ENCODE measurements at places on chromosomes 7 and 10. TPM values are rescaled to one million over a fixed set of nuclear protein-coding genes. Genes with fewer than 3 reads are reported as not detected.

Gene IRF5
- total RNA-seq, result 8.8 TPM

Gene CPN1
- not detected for total RNA-seq

Gene CCSER2
- total RNA-seq, result 63.7 TPM

Gene PARP12
- 31.7 TPM for total RNA-seq

Gene XPNPEP1
- 61.2 TPM for total RNA-seq

Gene FAM180A
- total RNA-seq, result not detected

DNA sequence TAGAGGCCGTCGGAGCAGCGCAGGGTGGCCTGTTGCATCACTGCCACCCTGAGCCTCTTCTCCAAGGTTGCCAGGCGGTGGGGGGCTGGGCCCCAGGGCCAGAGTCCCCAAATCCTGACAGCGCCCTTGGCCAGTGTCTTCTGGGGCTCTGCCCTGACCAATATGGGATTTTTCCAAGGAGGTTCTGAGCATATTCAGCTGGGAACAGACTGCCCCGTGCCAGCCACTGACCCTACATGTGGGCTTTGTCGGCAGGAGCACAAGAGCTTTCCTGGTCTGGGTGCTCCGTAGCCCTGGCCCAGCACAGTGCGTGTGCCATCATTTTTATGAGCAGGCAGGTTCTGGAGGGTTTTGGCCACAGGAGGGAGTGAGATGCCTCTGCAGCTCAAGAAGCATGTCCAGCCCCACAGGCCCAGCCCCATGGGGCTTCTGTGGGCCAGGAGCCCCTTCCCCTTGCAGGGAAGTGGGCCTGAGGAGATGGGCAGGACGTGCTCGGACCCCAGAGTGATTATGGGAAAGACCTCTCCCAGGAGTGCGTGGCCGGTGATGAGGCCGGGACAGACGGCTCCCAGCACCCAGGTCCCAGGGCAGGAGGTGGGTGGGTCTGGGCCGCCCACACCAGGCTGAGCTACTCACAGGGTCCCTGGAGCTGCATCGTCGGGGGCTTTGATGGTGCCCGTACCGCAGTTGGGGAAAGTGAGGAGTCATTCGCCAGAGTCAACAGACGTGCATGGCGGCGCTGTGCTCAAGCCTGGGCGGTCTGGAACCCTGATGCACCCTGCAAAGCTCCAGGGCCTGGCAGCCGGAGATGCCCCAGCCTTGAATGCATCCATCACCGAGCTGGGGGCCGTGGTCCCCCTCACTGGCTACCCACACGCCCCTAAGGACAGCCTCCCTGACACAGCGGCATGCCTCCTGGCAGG lies 66.6 kb downstream of the PWWP2B start:
- DNase-seq, result no peak
- peaks cover 26% of the 10 kb centered on the region for H3K4me1 ChIP-seq
- peak overlapping the region; percentile 7 for H3K27ac ChIP-seq
- H3K27me3 ChIP-seq, result no peaks in the 10 kb centered on the region

GRCh38 chr7:75762350-75762917 lies 9.6 kb downstream of the CCL26 start:
- no peaks in the 10 kb centered on the region for H3K4me1 ChIP-seq
- no peaks in the 10 kb centered on the region for H3K27me3 ChIP-seq
- no peaks in the 10 kb centered on the region for H3K36me3 ChIP-seq
- H3K4me3 ChIP-seq, result no peak overlapping the region
- H3K27ac ChIP-seq, result no peak overlapping the region

DNA sequence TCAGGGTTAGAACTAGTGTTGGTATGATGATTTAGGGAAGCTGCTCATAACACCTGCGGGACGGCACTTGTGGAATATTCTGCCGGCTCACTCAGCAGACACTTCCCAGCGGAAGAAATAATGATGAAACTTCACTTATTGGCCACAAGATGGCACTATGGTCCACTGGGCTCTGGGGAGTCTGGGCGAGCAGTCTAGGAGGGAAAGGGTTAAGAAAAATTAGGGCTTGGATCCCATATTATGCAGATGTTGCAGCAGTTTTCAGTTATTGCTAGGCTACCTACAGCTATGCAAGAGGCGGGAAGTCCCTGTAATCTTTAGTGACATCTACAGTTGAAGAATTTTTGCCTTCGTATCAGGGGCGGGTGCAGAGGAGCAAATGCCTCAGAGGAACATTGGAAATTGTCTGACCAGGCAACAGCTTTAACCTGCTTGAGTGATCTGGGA lies 238.7 kb upstream of the PRSS58 start:
- no peak for DNase-seq
- H3K4me1 ChIP-seq, result no peaks in the 10 kb centered on the region
- peaks cover 3% of the 10 kb centered on the region for H3K27me3 ChIP-seq
- no peak overlapping the region for H3K4me3 ChIP-seq
- H3K27ac ChIP-seq, result no peak overlapping the region

- peaks cover 11% of the 10 kb centered on the region for H3K27me3 ChIP-seq
- no peak overlapping the region for H3K27ac ChIP-seq
- DNase-seq, result no peak
- no peaks in the 10 kb centered on the region for H3K36me3 ChIP-seq
- no peaks in the 10 kb centered on the region for H3K4me1 ChIP-seq
These were observed 39.7 kb upstream of the DIP2C start for GRCh38 chr10:729213-729612.

GRCh38 chr7:96084881-96085553 lies 236.9 kb downstream of the SLC25A13 start:
- H3K27ac ChIP-seq, result no peak overlapping the region
- no peak overlapping the region for H3K4me3 ChIP-seq
- H3K36me3 ChIP-seq, result no peaks in the 10 kb centered on the region
- H3K27me3 ChIP-seq, result no peaks in the 10 kb centered on the region
- no peaks in the 10 kb centered on the region for H3K4me1 ChIP-seq

DNA sequence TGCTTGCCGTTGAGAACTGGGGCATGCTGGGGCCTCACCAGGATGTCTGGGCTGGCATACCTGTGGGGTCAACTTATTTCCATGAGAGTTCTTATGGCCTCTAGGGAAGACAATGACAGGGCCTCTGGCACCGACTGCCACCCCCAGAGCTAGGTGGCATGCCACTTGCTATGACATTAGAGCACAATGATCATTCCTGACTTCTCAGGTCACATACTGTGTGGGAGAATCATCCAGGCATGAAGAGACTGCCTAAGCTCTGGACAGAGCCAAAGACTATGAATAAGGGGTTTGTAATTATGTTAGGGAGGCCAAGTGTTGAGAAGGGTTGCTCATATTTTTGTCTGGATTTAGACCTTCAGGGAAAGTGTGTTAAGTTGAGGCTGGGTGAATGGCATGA lies 97.5 kb downstream of the PTPN20 start:
- H3K27ac ChIP-seq, result no peak overlapping the region
- H3K27me3 ChIP-seq, result 0 out of 2 replicates have a peak, but pooled peaks cover 2% of the 10 kb centered on the region
- no peaks in the 10 kb centered on the region for H3K4me1 ChIP-seq
- no peak overlapping the region for H3K4me3 ChIP-seq
- no peak for DNase-seq
- no peaks in the 10 kb centered on the region for H3K36me3 ChIP-seq

DNA sequence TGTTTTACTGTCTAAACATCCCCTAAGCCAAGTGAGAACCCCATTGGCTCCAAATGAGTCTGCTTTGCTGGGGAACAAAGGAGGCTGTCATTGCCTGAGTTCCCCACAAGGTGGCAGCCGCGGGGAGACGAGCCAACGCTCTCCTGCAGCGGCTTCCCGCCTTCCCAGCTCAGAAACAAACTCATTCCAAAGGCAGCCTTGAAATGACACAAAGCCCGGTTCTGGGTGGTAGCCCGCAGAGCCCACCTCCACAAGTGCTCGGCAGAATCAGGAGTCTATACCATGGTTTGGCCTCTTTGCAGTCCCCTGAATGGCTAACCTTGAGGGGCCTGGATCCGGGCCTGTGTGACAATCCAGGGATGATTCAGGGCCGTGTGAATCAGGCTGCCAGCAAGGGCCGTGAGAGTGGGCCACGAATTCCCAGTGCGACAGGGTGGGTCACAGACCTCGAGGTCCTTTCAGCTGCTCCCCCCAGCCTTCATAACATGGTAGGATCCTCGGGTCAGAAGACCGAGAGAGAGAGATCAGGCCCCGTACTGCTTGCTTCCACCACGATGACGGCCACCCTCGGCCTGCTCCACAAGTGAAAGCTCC lies 79.7 kb downstream of the DLG5 start:
- H3K36me3 ChIP-seq, result no peaks in the 10 kb centered on the region
- H3K27me3 ChIP-seq, result no peaks in the 10 kb centered on the region
- H3K4me1 ChIP-seq, result peaks cover 50% of the 10 kb centered on the region
- peak; percentile 56 for DNase-seq

Data from Panc1 (cell line).